ENCODE measurements at places on chromosomes 3 and 15. TPM values are rescaled to one million over a fixed set of nuclear protein-coding genes. Genes with fewer than 3 reads are reported as not detected.

The CASR gene
- total RNA-seq: 0.32 TPM

The GPR160 gene
- 67.6 TPM for total RNA-seq

DNA sequence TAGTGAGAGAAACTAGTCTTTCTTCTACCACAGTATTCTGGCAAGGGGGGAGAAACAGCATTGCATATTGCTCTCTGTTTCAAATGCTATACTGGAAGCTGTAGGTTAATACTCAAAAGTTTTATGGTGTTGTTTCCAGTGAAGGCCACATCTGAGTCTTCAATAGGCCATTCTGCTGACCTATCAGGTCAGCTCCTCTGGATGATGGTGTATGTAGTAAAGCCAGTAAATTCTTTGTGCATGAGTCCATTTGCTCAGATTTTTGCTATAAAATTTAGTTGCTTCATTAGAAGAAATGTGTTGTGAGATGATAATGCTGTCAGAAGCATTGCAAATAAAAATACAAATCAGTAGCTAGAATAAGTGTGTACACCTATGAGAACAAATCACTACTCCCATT, 64.9 kb upstream of the RBMS3 start:
- no peak for DNase-seq

The SMARCC1 gene
- total RNA-seq: 61.5 TPM

The LMAN1L gene
- total RNA-seq: 0.60 TPM

DNA sequence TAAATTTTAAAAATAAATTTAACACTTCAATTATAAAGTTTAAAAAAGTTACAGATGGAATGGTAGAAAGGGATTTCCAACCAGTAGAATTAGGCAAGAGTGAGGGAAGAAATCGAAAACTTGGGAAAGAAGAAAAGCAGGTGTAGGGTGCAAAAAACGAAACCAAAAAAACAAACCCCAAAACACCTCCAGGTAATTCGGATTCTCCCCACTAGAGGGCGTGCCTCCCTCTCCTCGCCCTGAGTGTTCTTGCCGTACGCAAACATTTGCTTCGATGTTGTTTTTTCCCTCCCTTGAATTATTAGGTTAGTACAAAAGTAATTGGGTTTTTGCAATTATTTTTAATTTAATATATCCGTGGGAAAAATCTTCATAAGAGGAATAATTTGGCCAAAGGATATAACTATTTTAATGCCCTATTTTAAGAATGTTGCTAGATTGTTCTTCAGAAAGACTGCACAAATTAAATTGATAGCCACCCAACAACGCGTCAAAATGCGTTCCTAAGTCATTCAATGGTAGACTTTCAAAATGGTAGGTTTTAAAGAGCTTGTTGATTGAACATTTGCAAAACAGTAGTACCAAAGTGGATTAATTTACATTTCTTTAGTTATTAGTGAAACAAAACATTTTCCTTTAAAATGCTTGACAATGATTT, 63.7 kb downstream of the SLC30A4 start:
- peak; percentile 92 for DNase-seq

DNA sequence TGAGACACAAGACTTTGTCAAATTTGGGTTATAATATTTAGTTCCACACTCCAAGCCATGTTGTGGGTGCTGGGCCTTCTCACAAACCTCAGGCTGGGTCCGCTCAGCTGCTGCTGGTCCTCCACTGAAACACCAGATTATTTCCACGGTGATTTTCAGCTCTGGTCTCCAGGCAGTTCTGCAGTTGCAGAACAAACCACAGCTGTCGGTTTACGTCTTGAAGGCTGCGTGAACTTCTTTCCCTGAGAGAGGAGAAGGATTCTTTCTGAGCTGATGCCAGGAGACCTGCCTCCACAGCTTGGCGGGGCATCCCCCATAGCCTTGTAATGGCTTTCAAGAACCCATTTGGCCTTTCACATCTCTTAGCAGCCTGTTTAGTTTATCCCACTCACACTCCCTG, 16.2 kb downstream of the GALNT15 start:
- no peak for DNase-seq
